ENCODE measurements at places on chromosomes 5 and 9.

- DNase-seq = no peak
These were observed 821 bp upstream of the VCP start for GRCh38 chr9:35073279-35073612.

DNA sequence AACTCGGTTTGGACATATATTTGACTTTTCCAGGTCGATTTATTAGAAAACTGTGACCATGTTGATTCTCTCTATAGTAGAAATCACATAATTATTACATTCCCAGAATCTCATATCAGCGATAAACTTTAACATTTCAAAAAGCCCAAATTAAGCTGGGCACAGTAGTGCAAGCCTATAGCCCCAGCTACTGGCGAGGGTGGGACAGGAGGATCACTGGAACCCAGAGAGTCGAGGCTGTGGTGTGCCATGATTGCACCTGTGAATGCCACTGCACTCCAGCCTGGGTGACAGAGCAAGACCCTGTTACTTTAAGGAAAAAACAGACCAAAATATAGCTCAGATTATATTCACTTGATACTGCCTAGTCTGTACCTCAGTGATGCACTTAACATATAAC, 128.9 kb downstream of the CPLANE1 start:
- DNase-seq = no peak

DNA sequence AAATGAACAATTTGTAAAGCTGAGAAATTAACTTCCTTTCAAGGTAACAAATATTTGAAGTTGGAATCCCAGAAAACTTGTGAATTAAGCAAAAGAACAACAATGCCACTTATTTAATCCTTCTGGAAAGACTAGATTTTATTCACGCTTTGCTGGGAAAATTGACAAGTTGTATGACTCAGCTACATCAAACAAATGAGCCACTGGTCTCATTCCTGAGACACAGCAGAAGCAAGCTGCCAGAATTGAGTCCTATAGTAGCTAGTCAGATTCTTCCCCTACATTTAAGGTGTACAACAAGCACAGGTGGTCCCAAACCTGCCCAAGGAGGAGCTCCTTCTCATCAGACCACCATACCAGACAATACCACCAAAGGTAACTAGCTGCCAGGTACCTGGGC, 280.7 kb downstream of the SPOCK1 start:
- DNase-seq = no peak

- no peak for DNase-seq
These were observed 66.3 kb downstream of the PSAT1 start for GRCh38 chr9:78363221-78363620.

DNA sequence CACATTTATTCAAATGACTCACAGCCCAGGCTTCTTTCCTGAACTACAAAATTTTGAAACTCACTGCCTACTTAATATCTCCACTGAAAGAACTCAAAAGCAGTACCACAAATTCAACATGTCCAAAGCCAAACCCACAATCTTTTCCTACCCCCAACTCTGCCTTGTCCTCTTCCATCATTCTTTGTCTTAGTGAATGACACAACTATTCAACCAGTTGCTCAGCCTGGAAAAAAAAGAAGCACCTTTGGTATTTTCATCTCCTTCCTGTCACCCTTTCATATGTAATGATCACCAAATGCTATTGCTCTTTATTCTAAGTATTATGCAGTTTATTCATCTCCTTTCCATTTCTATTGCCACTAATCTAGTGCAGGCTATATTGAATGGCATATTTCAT, 216.3 kb downstream of the TMEM232 start:
- DNase-seq = no peak

GRCh38 chr5:107476783-107477182, 194.0 kb downstream of the EFNA5 start:
- no peak for DNase-seq

GRCh38 chr5:181039931-181040630, at the start of gene BTNL9:
BTNL9 (plus strand) TSS chr5:181040266; CDS start chr5:181045490, 5,224 bp downstream.
- DNase-seq = no peak

- no peak for DNase-seq
These were observed 11.6 kb downstream of the NAIP start for GRCh38 chr5:71013575-71013974.

DNA sequence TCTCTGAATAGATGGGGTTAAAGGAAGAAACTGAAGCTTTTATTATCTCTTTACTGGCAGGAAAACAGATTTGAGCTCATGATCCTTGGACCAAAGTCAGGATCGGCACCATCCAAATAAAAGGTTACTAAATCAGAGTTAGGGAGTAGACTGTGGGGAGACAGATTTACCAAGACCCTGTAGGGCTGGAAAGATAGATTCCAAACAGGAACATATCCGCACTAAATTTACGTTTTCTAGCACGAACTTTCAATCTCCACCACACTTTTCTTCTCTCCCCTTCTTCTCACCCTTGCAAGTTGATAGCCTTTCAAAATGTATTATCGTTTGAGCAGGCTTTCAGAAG, 120.0 kb upstream of the HMHB1 start:
- DNase-seq = no peak

GRCh38 chr5:31720004-31720403, 81.1 kb downstream of the PDZD2 start:
- DNase-seq = no peak

DNA sequence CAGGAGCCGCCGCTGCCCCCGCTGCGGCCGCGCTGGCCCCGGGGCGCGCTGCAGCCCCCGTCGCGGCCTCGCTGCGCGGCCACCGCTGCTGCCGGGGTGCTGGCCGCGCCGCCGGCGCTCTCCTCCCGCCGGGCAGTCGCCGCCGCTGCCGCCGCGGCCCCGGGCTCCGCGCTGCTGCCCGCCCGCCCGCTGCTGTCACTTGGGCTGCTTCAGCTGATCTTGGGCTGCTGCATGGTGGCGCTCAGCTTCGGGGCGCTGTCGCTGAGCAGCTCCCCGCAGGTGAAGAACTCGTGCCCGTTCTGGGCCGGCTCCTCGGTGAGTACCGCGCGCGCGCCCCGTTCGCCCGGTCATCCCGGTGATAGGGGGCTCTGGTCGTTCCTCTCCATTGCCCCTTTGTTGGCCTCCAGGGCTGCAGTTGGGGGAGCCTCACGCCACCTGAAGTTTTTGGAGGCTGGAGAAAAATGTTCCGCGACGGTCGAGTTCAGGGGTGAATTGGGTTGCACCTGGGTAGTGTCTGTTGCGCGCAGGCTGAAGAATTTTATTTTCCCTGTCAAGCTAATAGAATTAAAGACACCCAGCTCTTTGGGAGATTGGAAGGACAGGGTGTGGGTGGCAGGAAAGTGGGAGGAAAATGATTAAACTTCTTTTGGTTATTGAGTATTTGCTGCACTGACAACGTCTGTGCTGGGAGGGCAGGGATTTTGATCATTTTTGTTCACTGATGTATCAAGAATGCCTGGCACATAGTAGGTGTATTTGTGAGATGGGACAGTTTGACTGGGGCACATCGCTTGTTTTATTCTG, 596 bp downstream of the ENTREP1 start:
- no peak for DNase-seq
